ENCODE measurements at places on chromosomes 6 and 20. TPM values are rescaled to one million over a fixed set of nuclear protein-coding genes. Genes with fewer than 3 reads are reported as not detected.

ANKRD6 gene
- total RNA-seq = 7.4 TPM

GRCh38 chr6:150600010-150600300 is 270 bp downstream of the PLEKHG1 start:
- H3K27ac ChIP-seq = peak overlapping the region; percentile 89
- peak overlapping the region; percentile 64 for H3K4me3 ChIP-seq
- H3K27me3 ChIP-seq = no peaks in the 10 kb centered on the region
- no peaks in the 10 kb centered on the region for H3K36me3 ChIP-seq
- H3K4me1 ChIP-seq = peaks cover 17% of the 10 kb centered on the region

- H3K27me3 ChIP-seq = no peaks in the 10 kb centered on the region
- H3K4me1 ChIP-seq = peaks cover 5% of the 10 kb centered on the region
- H3K4me3 ChIP-seq = no peak overlapping the region
- no peak overlapping the region for H3K27ac ChIP-seq
- no peak for DNase-seq
- no peaks in the 10 kb centered on the region for H3K36me3 ChIP-seq
Observed at GRCh38 chr6:11018225-11018624, 25.9 kb downstream of the ELOVL2 start.

PPIL6 gene
- 3.7 TPM for total RNA-seq

GRCh38 chr6:44198684-44199083 is 18.0 kb upstream of the MYMX start:
- H3K4me1 ChIP-seq = peaks cover 8% of the 10 kb centered on the region
- DNase-seq = no peak
- no peak overlapping the region for H3K4me3 ChIP-seq
- no peaks in the 10 kb centered on the region for H3K36me3 ChIP-seq
- no peak overlapping the region for H3K27ac ChIP-seq
- no peaks in the 10 kb centered on the region for H3K27me3 ChIP-seq

DNA sequence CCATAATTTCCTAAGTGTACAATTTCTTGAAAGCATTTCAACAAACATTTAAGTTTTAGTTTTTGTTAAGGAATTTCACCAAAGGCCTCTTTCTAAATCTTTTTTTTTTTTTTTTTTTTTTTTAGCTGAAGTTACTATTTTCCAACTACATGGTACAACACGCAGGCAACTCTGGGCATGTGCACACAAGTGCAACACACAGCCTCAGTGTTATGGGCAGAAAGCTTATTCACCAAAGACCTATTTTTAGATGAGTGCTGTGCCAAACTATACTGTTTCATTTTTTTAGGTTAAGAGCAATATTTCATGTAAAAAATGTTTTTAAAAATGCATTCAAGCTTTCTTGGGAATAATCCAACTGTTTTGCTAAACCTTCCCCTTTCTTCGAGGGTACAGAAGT is 42.0 kb upstream of the MAP3K4 start:
- peak overlapping the region; percentile 72 for H3K27ac ChIP-seq
- no peaks in the 10 kb centered on the region for H3K27me3 ChIP-seq
- no peak for DNase-seq
- no peaks in the 10 kb centered on the region for H3K36me3 ChIP-seq

DNA sequence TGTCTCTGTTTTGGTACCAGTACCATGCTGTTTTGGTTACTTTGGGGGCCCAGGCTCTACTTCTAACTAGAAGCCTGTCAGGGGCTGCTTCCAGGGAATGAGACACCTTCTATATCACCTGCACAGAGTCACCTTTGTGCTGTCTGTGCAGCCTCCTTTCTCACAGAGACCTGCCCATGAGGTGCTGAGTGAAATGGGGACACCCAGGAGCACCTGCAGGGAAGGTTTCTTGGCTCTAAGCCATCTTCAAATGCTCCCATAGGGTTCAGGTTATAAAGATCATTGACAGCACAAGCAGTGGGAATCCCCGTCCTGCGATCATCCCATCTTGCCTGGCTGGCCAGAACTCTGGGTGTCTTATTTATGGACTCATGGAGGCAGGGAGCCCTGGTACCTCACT is 19.1 kb downstream of the GABRR2 start:
- H3K27ac ChIP-seq = no peak overlapping the region
- no peak overlapping the region for H3K4me3 ChIP-seq
- H3K4me1 ChIP-seq = peaks cover 21% of the 10 kb centered on the region
- H3K36me3 ChIP-seq = no peaks in the 10 kb centered on the region
- no peaks in the 10 kb centered on the region for H3K27me3 ChIP-seq

- peaks cover 17% of the 10 kb centered on the region for H3K36me3 ChIP-seq
- H3K4me3 ChIP-seq = no peak overlapping the region
- no peak for DNase-seq
- H3K4me1 ChIP-seq = no peaks in the 10 kb centered on the region
Observed at GRCh38 chr6:110900028-110900598, 25.5 kb downstream of the AMD1 start.

CLIC1 gene
- total RNA-seq = 124 TPM

C20orf141 gene
- total RNA-seq = not detected

DNA sequence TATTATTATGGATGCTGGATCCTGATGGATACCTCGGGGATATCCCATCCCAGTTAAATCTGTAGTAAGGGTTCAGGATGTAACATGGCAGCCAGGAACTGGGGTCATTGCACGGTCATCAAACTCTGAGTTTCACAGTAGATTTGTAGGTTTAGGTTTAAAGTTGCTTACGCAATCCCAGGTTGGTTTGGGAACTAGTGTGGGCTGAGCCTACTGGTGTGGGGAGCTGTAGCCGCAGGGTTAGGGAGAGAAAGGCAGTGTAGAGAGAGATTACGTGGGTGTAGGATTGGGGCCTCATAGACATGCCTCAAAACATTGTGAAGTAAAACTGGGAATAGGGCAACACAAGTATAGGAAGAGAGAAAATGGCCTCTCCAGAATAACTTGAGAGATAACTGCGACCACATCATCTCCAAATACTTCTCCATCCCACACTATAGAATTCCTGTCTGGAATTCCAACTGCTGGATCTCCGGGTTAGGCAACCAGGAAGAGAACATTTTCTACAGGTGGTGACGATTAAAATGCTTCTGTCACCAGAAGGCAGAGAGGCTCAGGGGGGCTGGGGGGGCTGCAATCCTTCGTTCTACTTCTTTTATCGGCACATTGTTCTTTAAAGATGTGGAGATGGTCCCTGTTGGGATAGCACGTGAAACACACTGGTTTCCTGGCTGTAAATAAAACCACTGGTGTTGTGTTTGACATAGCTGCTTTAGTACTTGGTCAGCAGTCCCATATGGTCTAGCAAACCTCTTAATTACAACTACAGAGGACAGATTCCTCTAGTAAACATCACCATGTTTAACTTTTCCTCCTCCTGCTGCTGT is 44.9 kb upstream of the TMEM170B start:
- no peak overlapping the region for H3K4me3 ChIP-seq
- no peaks in the 10 kb centered on the region for H3K27me3 ChIP-seq
- no peaks in the 10 kb centered on the region for H3K4me1 ChIP-seq
- no peak overlapping the region for H3K27ac ChIP-seq
- H3K36me3 ChIP-seq = no peaks in the 10 kb centered on the region

- no peaks in the 10 kb centered on the region for H3K4me1 ChIP-seq
- H3K27ac ChIP-seq = no peak overlapping the region
- no peaks in the 10 kb centered on the region for H3K27me3 ChIP-seq
- peaks cover 80% of the 10 kb centered on the region for H3K36me3 ChIP-seq
- no peak for DNase-seq
Observed at GRCh38 chr20:1918491-1919165, 23.4 kb downstream of the SIRPA start.

GRCh38 chr6:87518453-87518852 is 45.7 kb downstream of the SLC35A1 start:
- no peaks in the 10 kb centered on the region for H3K27me3 ChIP-seq
- H3K4me3 ChIP-seq = no peak overlapping the region
- no peak for DNase-seq

DNA sequence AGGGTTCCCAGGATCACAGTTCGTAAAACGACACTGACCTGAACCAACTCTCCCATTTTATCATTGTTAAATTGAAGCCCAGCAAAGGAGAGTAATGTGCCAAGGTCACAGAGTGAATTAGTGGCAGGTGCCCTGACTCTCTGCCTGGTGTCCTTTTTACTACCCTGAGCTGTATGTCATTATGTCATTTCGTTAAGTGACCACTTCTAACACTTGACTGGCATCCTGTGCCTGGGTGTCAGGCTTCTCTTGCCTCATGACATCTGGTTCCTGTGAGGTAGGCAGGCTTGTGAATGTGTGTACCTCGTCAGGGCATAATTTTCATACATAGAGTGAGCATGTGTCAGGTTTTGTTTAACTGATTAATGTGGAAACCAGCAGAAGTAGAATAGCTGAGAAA is 48.6 kb downstream of the RALY start:
- H3K36me3 ChIP-seq = no peaks in the 10 kb centered on the region
- no peak overlapping the region for H3K4me3 ChIP-seq
- H3K4me1 ChIP-seq = peaks cover 89% of the 10 kb centered on the region
- no peaks in the 10 kb centered on the region for H3K27me3 ChIP-seq
- peak; percentile 37 for DNase-seq
- H3K27ac ChIP-seq = no peak overlapping the region

DNA sequence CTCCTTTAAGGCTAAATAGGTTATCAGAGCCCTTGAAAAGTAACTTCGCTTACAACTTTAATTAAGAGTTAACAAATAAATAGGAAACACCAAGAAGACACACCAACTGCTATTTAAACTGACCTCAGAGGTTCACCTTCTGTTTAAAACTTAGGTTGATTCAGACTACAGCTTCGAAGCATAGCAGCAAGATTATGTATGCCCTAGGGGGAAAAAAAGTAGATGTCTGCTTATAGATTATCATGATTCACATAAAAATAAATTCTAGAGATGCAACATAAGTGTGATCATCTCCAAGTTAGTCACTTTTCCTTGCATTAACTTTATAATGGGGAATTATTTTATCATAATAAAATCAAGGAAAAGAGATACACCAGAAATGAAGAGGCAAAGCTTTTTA is 8.9 kb downstream of the PNISR start:
- peaks cover 86% of the 10 kb centered on the region for H3K4me1 ChIP-seq
- H3K36me3 ChIP-seq = peaks cover 22% of the 10 kb centered on the region
- no peak overlapping the region for H3K27ac ChIP-seq
- DNase-seq = no peak
- H3K27me3 ChIP-seq = no peaks in the 10 kb centered on the region
- H3K4me3 ChIP-seq = no peak overlapping the region

DNA sequence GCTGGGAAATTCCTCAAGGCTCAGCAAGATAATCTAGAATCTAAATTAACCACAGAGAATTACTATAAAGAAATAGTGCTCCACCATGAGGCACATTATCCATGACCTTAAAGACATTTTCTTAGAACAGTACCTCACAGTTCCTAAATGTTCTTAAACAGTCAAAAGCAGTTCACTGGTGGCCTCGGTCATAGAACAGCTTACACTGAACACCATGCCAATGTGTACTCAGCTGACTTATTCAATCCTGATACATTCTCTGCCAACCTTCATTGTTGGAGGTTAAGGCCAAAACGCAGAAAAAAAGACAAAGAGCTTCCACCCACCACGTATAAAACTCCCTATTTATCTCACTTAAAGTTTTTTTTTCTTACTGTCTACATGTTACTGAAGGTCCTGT is 21.8 kb upstream of the TMEM170B start:
- no peaks in the 10 kb centered on the region for H3K27me3 ChIP-seq
- H3K4me1 ChIP-seq = no peaks in the 10 kb centered on the region
- no peaks in the 10 kb centered on the region for H3K36me3 ChIP-seq
- no peak overlapping the region for H3K27ac ChIP-seq
- no peak overlapping the region for H3K4me3 ChIP-seq

BPIFB2 gene
- not detected for total RNA-seq

DNA sequence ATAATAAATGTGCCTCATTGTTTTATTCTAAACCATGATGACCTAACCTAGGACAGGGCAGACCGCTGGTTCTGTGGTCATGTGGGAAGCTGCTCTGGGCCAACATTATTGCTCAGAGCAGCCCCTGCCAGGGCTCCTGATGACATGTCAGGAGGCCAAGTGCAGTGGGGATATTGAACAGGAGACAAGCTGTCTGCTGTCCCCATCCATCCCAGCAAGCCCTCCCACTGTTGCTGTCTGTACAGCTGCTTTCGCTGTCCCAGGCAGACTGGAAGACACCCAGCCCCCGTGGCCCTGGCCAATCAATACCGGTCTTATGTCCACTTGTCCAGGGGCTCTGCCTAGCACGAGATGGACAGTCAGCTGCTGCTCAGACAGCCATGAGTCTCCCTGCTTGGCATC is 43.2 kb upstream of the FNDC1 start:
- peak; percentile 70 for DNase-seq
- H3K27ac ChIP-seq = peak overlapping the region; percentile 76
- H3K27me3 ChIP-seq = no peaks in the 10 kb centered on the region
- no peaks in the 10 kb centered on the region for H3K36me3 ChIP-seq

- H3K27me3 ChIP-seq = no peaks in the 10 kb centered on the region
- no peak overlapping the region for H3K4me3 ChIP-seq
Observed at GRCh38 chr20:53579581-53580375, 13.9 kb downstream of the ZNF217 start.

DEFB114 gene
- total RNA-seq = not detected

DNA sequence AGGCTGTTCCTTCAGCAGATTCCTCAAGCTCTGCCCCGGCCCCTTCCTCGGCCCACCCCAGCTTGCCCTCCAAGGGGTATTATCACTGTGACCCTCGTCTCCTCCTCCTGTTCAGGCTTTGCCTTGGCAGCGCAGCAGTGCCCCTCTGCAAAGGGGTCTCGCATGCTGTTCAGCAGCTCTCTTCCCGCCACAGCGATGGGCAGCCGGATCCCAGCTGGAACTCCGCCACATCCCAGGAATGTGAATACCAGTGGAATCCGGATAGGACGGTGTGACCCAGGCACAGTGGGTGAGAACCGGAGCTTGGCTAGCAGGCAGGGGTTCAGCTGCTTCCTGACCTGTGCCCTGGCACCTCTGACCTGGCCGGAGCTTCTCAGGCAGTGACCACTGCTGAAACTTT is 52.9 kb downstream of the RNASET2 start:
- H3K4me1 ChIP-seq = no peaks in the 10 kb centered on the region
- H3K36me3 ChIP-seq = no peaks in the 10 kb centered on the region
- no peak overlapping the region for H3K4me3 ChIP-seq
- no peak for DNase-seq
- no peaks in the 10 kb centered on the region for H3K27me3 ChIP-seq
- H3K27ac ChIP-seq = no peak overlapping the region

CALHM5 gene
- 1.9 TPM for total RNA-seq

DNA sequence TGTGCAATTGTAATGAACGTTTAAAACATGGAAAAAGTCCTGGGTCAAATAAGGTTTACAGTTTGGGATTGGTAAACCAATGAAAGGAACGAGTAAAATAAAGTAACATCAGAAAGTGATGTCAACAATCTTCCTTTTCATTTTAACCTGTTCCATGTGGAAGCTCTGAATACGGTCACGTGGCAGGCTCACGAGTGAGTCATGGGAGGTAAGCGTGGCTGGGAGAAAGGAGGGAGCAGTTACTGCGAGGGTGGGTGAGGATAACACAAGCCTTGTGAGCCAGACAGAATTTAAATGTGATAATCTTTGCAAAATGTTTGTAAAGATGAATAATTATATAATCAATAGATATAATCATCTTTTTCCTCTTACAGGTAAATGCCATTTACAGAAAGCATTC is 171.3 kb upstream of the HDAC2 start:
- no peak overlapping the region for H3K27ac ChIP-seq
- H3K4me3 ChIP-seq = no peak overlapping the region
- DNase-seq = no peak
- H3K4me1 ChIP-seq = no peaks in the 10 kb centered on the region
- H3K27me3 ChIP-seq = no peaks in the 10 kb centered on the region

- no peak overlapping the region for H3K27ac ChIP-seq
- no peaks in the 10 kb centered on the region for H3K4me1 ChIP-seq
- DNase-seq = no peak
Observed at GRCh38 chr20:33304046-33304445, 21.0 kb downstream of the BPIFB1 start.

GRCh38 chr6:26003102-26003694 is 40.6 kb downstream of the TRIM38 start:
- no peaks in the 10 kb centered on the region for H3K4me1 ChIP-seq
- no peak overlapping the region for H3K4me3 ChIP-seq
- no peak overlapping the region for H3K27ac ChIP-seq
- no peak for DNase-seq
- H3K27me3 ChIP-seq = no peaks in the 10 kb centered on the region

All from heart left ventricle (tissue), 16 donors.